ENCODE measurements at places on chromosomes 12 and 14.

DNA sequence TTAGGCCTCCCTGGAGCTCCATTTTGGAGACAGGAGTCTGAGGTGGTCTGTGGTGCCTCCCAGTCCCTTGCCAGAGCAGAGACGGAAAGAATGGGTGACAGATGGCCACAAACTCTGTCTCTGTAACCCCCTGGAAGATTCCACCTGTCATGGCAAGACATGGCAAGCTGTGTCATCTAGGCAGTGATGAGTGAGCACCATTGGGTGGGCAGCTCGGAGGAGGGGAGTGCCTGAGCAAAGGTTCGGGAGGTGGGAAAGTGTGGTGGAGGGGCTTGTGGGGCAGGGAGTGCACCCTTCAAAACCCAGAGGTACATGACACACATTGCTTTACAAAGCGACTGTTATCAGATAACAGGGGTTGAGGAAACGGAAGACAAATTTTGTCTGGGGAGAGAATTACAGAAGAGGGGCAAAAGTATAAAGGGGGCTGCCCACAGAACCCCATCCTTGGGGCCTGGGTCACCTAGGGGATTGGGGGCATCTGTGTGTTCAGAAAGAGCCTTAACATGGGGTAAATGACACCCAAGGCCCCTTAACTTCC lies 3.5 kb downstream of the RIN3 start:
- DNase-seq, result no peak

DNA sequence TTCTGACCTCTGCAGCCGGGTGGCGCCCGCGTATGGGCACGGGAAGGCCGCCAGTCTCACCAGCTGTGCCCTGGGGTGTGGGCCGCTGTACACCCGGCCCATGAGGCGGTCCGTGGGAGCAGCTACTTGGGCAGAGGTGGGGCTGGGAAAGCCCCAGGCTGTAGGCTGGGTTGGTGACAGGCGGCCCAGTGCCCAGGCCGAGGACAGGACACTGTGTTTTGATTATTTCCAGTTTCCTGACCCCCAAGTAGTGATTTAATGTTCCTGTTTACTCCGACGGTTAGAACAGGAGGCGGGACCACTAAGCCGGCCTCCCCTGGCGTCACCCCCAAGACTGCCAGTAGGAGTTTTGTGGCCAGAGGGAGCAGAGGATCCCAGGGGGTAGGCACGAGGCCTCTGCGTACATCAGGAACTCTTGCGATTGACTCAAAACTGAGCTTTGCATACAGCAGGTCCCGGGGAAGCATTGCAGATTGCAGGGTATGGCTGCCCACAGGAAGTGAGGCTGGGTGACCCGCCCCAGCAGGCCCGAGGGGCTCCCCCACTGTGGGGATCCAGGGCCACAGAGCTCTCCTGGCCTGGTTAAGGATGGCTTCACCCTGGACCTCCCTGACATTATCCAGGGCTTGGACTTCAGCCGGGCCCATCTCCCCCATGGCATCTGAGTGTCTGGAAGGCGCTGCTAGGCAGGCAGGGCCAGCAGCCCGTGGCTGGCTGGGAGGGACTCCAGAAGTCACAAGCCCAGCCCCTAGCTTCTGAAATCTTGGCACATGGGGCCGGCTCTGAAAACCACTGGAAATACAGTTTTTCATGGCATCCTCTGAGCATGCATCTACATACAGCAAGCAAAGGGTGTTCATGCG lies 42.5 kb upstream of the DIO3 start:
- no peak for DNase-seq

DNA sequence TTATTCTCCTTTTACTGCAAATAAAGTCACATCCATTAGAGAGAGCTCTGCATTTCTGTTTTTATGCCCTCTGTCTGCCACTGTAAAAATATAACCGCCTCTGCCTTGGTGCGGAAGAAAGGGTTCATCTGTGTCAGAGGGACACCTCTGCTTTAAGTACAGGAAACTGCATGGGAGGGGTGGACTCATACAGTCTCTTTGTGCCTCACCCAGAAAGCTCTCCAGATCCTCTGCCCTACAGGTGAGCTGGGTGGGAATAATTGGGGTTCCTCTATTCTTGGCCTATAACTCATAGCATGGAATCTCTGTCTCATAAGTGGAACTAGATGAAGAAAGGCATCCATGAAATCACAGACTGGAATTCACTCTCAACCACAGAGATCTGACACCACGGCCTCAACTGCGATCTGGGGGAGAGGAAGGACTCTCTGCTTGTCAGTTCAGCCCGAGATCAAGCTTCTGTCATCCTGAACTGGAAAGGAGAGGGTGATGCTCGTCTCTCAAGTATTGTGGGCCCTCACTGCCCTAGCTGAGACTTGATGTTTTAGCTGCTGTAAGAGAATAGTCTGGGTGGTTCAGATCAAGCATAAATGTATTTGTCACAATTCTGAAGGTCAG lies 702.3 kb downstream of the TMEM121 start:
- no peak for DNase-seq

- no peak for DNase-seq
Measured at GRCh38 chr12:42584651-42585111, 4.9 kb downstream of the PRICKLE1 start.

GRCh38 chr14:92440345-92441003 lies 73.1 kb upstream of the RIN3 start:
- DNase-seq, result no peak

DNA sequence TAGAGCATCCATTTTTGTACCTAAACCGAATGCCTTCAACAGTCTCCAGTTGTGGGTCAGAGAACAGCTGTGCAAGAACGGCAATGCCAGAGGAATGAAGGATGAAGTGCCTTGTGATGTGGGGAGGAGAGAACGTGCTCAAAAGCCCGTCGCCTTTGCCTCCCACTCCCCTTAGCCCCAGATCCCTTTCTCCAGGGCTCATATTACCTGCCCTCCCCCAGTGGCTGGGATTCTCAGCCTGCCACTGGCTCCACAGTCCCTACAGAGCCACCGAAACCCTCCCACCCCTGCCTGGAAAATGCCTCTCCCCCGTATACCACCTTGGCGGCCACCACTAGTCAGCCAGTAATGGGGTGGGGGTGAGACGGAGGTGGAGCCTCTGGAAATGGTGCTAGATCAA lies 158.5 kb downstream of the ZFP36L1 start:
- no peak for DNase-seq

DNA sequence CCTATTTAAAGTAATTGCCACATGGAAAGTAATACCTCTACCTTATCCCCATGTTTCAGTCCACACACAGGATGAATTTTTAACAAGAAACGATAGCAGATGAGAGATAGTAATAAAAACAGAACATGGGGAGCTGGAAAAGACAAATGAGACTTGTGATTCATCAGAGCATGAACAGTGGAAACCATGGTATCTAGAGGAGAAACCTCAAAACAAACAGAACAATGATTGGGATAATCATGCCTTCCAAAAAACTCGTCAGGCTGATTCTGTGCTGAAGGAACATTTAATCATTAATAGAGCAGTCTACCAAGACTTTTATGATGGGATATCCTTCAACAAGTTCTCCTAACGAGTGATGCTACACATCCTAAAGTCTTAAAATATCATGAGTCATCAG lies 1390.7 kb downstream of the FSCB start:
- no peak for DNase-seq

- no peak for DNase-seq
Measured at GRCh38 chr12:38669530-38669929, 235.9 kb downstream of the CPNE8 start.

DNA sequence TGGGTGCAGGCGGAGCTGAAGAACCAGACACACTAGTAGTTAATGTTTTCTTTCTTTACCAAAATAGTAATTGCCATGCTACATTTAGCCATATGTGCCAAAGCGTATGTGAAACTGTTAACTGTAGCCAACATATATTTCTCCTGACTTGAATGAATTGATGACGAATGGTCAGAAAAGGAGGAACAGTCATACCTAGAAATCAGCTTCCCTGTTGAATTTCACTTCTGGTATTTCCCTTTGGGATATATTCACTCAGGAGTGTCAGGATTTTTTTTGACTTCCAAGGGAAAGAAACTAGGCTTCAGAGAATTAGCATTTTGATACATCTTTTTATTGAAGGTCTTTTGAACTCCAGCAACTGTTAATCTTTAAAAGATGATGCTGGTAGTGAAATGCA lies 87.0 kb downstream of the ERC1 start:
- DNase-seq, result no peak

DNA sequence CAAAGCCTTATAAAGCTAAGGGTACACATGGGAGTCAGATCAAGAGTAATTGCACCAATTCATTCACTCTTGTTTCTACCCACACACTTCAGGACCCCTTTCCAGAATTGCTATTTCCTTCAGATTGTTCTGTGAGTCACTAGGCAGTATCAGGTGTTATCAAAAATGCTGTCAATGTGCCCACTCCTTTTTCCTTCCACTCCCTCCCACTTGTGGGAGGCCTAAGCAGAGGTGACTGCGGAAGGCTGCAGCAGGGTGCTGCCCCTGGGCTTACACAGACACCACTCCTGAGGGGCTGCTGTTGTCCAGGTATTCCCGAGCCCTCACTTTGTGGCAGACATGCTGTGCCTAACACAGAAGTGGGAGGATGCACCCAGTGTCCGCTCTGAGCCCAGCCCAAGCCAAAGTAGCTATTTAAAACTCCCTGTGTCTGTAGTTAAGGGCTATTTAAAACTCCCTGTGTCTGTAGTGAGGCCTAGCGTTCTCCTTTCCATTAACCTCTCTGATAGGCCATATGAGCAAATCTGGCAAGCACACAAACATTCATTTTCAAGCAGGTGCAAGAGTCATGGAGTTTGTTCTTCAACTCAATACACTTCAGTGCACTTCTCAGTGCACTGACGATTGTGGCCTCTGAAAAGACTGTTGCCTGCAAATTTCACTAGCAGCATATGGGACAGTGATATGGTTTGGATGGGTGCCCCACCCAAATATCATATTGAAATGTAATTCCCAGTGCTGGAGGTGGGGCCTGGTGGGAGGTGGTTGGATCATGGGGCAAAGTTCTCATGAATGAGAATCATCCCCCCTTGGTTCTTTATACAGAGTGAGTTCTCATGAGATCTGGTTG lies 117.8 kb downstream of the PHLDA1 start:
- DNase-seq, result no peak

- peak; percentile 68 for DNase-seq
Measured at GRCh38 chr12:14950982-14951746, 10.2 kb downstream of the ARHGDIB start.

DNA sequence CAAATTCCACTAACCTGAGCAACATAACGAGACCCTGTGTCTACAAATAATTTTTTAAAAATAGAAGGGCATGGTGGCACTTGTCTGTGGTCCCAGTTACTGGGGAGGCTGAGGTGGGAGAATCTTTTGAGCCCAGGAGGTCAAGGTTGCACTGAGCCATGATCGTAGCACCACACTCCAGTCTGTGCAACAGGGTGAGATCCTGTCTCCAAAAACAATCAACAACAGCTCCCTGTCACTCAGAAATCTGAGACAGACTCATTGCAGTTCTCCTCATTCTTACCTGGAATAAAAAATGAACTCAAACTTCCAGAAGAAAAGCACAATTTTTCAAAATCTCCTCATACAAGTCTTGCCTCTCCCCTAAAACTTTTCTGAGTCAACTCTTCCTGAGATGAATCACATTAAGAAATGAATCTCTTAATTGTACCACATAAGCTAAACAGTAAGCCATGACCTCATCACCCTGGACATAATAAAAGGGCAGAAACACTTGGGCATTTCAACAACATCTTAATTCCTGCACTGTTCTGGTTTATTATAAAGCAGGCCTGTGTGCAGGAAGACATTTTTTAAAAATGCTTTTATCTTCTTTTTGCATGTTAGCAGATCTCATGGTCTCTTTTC lies 214.3 kb upstream of the CDKN3 start:
- no peak for DNase-seq

DNA sequence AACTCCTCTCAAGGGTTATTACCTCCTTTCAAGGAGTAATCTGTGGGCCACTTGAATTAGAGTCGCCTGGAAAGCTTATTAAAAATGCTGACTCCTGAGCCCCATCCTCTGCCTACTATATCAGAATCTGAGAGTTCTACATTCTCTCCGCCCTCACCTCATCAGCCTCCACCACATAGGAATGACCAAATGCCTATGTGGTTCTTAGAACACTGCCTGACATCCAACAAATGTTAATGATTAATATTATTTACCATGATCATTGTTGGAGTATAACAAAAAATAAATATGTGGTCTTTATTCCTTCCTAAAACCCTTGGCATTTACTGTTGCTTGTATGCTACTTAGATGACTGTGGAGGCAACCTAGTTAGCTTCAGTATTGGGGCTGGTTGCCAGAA lies 91.9 kb downstream of the BBS10 start:
- DNase-seq, result no peak

- no peak for DNase-seq
Measured at GRCh38 chr14:64789696-64790095, 85.5 kb downstream of the PLEKHG3 start.

GRCh38 chr12:63010698-63011097 lies 75.7 kb upstream of the PPM1H start:
- no peak for DNase-seq

DNA sequence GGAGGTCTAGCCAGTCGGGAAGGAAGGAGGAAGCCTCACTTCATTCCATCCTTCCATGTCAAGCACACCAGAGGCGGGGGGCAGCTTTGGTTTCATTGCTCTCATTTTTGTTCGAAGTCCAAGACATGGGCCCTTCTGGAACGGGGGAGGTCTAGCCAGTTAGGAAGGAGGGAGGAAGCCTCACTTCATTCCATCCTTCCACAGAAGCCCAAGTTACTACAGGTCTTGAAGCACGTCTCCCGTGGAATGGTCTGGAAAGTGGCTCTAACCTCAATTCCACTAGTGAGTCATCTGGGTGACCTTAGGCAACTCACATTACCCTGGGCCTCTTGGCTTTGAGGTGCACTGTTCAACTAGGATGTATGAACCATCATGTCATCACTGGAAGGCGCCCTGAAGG lies 156.3 kb downstream of the NTF3 start:
- no peak for DNase-seq

GRCh38 chr12:91142221-91142631 lies 30.9 kb upstream of the LUM start:
- DNase-seq, result no peak

- DNase-seq, result peak; percentile 77
Measured at GRCh38 chr12:54935235-54935951, 49.2 kb downstream of the TESPA1 start.

GRCh38 chr14:56224691-56225681 lies 106.8 kb downstream of the PELI2 start:
- no peak for DNase-seq

GRCh38 chr14:104286086-104286485 lies 147.7 kb downstream of the KIF26A start:
- DNase-seq, result no peak

GRCh38 chr14:58100735-58101368 lies 51.2 kb downstream of the ARMH4 start:
- DNase-seq, result no peak

DNA sequence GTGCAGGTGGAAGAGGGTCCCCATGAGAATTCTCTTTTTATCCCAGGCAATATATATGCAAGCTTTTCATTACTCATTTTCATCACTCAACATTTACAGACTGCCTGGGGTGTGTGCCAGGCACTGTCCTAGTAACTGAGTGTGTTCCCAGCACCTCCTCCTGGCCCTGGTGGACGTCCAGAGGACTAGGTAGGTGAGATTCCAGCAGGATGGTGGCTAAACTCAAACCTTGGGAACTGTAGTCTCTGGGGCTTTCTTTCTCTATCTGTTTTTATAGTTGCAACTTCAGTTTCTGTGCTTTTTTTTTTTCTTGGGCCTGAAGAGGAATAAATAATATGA lies 63.8 kb downstream of the SUSD6 start:
- no peak for DNase-seq

Data from HCT116 (cell line).